Hematopoietic multipotent progenitor cell treated with erythropoietin and hydrocortisone succinate and interleukin-3 and kit ligand, for 8 days (in vitro differentiated cells): ENCODE measurements at places on chromosomes 2 and 18.
A peak's percentile ranks its signal among the peaks of the same experiment; 100 is the strongest.

GRCh38 chr18:4960578-4960977 is 236.5 kb downstream of the AKAIN1 start:
- DNase-seq: no peak

GRCh38 chr2:27133195-27133875 is 1.1 kb downstream of the PREB start:
- peak; percentile 48 for DNase-seq

- no peak for DNase-seq
Observed at GRCh38 chr2:96369186-96369585, 33.6 kb downstream of the NCAPH start.

GRCh38 chr2:56334622-56335021 is 150.8 kb downstream of the CCDC85A start:
- no peak for DNase-seq

DNA sequence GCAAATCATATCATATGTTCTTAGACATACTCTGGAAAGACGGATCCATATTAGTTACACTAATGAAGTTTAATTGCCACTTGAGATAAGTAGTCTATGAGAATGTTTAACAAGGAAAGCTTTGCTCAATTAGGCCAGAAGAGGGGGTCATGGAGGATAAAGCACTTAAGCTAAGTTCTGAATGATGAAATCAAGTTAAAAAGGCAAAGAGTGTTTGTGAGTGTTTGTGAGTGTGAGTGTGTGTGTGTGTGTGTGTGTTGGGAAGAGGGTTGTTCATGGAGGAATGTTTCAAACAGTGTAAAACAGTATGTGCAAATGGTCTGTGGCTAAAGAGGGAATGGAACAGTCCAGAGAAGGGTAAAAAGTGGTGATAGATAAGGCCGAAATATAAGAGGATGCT is 360.9 kb downstream of the ERBB4 start:
- DNase-seq: no peak

GRCh38 chr2:152715854-152716428 is 1.3 kb downstream of the PRPF40A start:
- peak; percentile 85 for DNase-seq

- no peak for DNase-seq
Observed at GRCh38 chr2:204665207-204665606, 119.9 kb downstream of the PARD3B start.

DNA sequence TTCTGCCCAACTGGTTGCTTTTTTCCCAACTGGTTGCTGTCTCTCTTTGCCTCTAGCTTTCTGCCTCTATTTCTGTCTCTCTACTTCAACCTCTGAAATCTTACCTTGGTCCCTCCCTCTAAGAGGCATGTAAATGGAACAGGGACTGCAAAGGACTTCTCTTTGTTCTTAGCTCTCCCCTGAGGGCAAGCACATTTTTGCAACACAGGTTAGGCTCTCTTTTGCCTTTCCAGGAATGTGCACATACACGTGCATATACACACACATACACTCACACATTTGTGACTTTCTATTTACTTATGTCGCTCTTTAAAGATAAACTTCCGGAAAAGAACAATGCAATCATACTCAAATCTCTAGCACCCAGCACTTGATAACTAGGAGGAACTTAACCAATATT is 262.6 kb upstream of the DDX18 start:
- no peak for DNase-seq

GRCh38 chr2:211306929-211307328 is 750.5 kb downstream of the CPS1 start:
- no peak for DNase-seq

DNA sequence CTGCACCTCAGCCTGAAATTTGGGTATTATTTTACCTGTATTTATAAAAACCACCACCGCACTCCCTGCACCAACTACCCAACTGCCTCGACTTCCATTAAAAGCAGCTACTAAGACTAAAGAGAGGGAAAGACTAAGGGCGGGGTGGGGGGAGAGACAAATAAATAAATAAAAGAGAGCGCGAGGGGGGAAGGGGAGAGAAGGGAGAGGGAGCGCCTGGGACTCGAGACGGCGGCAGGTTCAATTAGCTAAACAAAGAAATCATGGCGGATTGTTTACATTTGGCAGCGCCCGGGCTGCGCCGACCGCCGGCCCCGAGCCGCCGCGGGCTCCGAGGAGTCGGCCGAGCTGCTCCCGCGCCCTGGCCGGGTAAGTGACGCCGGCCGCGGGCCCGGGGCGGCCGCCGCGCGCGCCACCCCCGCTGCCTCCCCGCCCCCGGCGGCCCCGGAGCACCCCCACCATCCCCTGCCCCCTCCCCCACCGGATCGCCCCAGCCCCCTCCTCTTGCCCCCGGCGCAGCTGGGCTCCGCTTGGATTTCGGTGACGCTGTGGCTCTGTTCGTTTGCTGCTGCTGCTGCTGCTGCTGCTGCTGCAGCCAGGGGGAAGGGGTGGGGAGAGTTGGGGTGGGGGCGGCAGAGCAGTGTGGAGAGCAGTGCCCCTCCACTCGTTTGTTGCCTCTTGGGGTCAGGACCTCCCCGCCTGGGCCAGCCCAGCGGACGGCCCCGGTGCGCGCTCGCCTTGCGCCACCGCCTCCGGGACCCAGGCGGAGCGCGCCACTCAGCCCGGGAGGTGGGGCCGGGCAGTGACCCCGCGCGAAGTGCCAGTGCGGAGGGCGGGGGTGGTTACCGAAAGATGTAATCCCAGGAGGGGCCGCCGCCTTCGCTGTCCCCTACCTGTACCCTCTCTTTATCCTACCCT is 187.2 kb upstream of the FANCL start:
- no peak for DNase-seq

GRCh38 chr2:186059096-186059495 is 320.5 kb downstream of the FSIP2 start:
- DNase-seq: no peak

DNA sequence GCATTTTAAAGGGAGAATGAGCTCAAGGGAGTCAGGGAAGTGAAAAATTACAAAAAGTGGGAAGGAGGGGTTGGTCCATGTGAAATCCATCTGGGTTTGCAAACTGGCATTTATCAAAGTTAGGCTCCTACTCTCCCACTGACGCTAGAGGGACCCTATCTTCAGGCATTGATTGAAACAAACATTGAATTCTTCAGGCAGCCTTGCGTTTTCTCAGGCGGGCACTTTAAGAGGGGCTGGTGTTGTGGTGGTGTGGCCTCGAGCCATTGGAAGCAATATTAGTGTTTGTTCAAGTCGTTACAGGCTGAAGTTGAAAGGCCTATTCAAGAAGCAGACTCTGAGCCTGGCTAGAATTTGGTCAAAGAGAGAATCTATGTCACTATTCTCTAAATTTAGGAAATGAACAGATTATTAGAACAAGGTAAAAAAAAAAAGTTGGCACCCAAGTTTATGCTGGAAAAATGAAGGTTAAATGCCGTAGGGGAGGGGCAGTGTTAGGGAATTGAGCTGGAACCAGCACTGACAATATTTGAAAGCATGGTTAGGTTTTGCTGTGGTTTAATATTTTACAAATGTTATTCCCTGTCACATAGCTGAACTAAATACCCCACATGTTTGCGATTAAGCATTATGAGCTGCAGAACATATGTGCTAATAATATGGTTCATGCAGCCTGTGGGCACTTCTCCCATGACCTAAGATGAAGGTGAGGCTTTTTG is 36.8 kb downstream of the STON1 start:
- no peak for DNase-seq

- DNase-seq: peak; percentile 87
Observed at GRCh38 chr2:238263204-238264071, 23.6 kb upstream of the HES6 start.

GRCh38 chr18:741931-742512 is 29.6 kb upstream of the ENOSF1 start:
- peak; percentile 74 for DNase-seq
